ENCODE measurements at places on chromosomes 1 and 21. TPM values are rescaled to one million over a fixed set of nuclear protein-coding genes. Genes with fewer than 3 reads are reported as not detected.

NOS1AP gene
- total RNA-seq, result 2.4 TPM

CADM3 gene
- total RNA-seq, result 6.9 TPM

KRTAP25-1 gene
- total RNA-seq, result not detected

RHD gene
- total RNA-seq, result not detected

ABCG1 gene
- total RNA-seq, result 2.0 TPM

DNA sequence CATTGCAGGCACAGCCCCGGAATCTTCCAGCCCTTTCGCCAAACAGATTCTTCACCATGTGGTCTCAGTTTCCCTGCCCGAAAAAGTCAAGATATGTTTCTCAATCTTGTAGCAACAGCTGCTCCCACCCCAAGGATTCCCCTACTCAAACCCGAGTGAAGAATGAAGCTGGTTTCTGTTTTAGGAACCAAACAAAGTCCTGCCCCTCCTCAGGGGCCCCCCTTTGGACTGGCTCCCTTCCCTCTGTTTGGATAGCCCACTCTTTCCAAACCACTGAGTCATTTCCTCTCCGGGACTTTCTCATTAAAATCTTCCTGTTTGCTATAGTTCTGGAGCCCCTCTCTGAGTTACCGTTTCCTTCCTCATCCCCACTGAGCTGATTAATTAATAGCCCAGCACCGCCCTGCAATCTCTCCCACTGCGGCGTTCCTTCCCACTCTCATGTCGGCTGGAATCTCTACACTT, 100.9 kb downstream of the TSEN15 start:
- H3K4me3 ChIP-seq, result no peak overlapping the region
- H3K4me1 ChIP-seq, result peaks cover 4% of the 10 kb centered on the region
- no peak overlapping the region for H3K27ac ChIP-seq
- H3K27me3 ChIP-seq, result no peaks in the 10 kb centered on the region

GRCh38 chr1:27487966-27488884, 1.7 kb downstream of the WASF2 start:
- no peaks in the 10 kb centered on the region for H3K27me3 ChIP-seq
- peaks cover 16% of the 10 kb centered on the region for H3K4me1 ChIP-seq
- DNase-seq, result peak; percentile 30
- H3K27ac ChIP-seq, result peak overlapping the region; percentile 71
- H3K36me3 ChIP-seq, result no peaks in the 10 kb centered on the region
- peak overlapping the region; percentile 86 for H3K4me3 ChIP-seq

GRCh38 chr1:13775459-13775858, 75.5 kb downstream of the PRDM2 start:
- no peaks in the 10 kb centered on the region for H3K36me3 ChIP-seq
- no peaks in the 10 kb centered on the region for H3K27me3 ChIP-seq
- no peaks in the 10 kb centered on the region for H3K4me1 ChIP-seq
- H3K4me3 ChIP-seq, result no peak overlapping the region
- H3K27ac ChIP-seq, result no peak overlapping the region

GRCh38 chr1:48878191-48878940, 101.7 kb upstream of the BEND5 start:
- H3K4me3 ChIP-seq, result no peak overlapping the region
- H3K27me3 ChIP-seq, result no peaks in the 10 kb centered on the region
- peaks cover 23% of the 10 kb centered on the region for H3K4me1 ChIP-seq
- no peak for DNase-seq
- no peak overlapping the region for H3K27ac ChIP-seq

DNA sequence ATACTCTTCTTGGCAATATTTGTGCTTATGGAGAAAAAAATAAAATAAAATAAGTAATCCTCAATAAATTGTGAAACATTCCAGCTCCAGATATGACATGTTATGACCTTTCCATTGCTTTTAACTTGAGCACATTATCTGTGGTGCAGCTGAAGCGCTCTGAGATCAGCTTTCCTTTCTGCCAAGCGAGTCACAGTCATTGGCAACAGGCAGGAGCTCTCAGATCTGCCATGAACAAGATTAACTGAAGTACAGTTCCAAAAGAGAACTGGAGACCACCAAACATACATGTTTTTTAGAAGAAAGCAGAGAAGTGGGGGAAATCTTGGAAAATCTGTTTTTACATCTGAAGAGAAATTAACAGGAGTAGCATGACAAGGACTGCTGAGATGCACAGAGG, 89.2 kb upstream of the DSCAM start:
- no peaks in the 10 kb centered on the region for H3K36me3 ChIP-seq
- H3K27me3 ChIP-seq, result no peaks in the 10 kb centered on the region
- H3K4me3 ChIP-seq, result no peak overlapping the region
- H3K4me1 ChIP-seq, result peaks cover 12% of the 10 kb centered on the region
